ENCODE measurements at places on chromosomes 2 and 18.

DNA sequence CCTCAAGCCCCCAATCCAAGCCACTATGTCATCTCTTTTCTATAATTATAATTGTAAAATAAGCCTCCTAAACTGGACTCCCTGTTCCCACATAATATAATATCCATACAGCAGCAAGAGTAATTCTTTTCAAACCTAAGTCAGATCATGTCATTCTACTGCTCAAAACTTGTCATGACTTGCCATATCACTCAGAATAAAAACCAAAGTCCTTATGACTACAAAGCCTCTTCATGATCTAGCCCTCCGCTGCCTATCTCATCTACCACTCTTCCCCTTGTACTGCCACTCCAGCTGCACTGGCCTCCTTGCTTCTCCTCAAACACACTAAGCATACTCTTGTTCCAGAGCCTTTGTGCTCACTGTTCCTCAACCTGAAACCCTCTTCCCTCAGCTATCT lies 69.9 kb downstream of the MEMO1 start:
- no peak for DNase-seq

GRCh38 chr2:237763812-237764211 lies 34.8 kb upstream of the RBM44 start:
- DNase-seq: no peak

DNA sequence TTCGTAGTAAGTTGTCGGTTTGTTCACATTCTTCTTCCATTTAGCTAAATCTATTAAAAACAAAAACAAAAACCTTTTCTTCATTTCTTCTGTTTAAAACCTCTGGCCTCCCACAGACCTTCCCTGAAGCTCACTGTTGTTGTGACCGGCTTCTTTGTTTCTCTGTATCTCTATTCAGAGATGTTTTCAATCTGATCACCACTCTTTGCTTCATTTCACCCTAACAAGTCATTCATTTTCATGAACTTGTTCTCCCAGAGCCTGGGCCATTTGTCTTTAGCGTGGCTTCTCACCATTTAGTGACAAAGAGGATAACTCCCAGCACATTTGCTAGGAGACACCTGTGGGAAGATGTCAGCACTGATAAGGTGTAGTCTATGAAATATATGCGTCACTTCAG lies 794.2 kb downstream of the ERBB4 start:
- DNase-seq: no peak

- DNase-seq: no peak
These were observed 144.1 kb downstream of the PRPF40A start for GRCh38 chr2:152573168-152573567.

DNA sequence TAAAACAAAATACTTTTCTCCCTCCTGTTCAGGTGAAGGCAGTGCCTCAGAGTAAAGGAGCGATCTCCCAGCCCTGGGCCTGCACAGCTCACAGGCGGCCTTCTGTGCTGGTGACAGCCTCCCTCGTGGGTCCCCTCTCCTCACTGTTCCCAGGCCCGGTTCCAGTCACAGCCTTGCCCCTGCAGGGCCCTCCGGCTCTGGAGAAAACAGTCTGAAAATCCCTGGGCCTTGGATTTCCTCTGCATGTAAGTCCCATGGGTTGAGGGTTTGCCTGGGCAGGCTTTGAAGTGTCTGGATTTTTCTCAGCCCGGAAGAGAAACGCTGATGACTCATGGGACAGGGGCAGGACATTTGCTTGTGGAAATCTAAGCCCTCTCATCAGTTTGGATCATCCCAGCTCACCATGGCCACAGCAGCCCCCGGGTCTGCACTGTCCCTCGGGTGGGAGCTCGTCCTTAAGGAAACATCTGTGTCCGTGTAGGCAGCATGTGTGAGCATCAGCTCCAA lies 186.1 kb upstream of the RAB12 start:
- no peak for DNase-seq

GRCh38 chr2:121476684-121477083 lies 54.0 kb upstream of the RNU4ATAC start:
- DNase-seq: no peak

DNA sequence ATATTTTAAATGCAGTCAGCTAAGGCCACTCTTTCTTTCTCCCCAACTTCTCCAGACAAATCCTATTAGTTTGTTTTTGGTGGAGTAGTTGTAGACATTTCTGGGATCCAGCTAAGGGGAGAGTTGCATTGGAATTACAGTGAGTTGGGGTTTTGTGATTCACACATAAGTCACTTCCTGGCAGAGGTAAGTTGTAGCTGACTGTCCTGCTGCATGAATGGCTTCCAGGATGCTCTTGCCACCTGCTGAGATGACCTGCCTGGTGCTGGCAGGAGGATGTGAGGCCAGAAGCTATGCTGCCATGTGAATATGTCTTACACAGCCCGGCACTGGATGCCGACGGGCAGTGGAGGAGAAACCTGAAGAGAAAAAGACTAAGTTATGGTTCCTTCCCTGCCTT lies 243.7 kb downstream of the TDRD15 start:
- DNase-seq: no peak

DNA sequence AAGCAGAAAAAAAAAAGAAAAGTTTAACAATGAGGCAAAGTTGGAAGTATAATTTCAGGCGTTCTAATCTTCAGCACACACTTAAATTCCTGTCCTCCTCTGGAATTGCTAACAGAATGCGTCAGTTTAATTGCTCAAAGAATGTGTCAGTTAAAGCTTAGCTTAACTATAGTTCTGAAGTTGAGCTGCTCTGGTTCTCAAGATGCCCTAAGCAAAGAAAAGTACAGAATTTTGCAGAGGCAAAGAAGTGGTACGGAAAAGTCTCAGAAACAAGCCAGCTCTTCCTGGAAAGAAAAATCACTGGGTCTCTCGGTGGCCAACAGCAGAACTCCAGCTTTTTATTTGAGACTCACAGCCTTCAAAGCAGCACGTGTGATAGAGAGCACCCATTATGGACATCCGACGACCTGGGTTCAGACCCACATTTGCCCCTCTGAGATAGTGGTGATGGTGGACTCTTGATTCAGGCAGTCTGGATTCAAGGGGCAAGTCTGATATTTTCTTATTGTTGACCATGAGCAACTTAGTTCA lies 22.2 kb upstream of the MYO3B start:
- DNase-seq: no peak

DNA sequence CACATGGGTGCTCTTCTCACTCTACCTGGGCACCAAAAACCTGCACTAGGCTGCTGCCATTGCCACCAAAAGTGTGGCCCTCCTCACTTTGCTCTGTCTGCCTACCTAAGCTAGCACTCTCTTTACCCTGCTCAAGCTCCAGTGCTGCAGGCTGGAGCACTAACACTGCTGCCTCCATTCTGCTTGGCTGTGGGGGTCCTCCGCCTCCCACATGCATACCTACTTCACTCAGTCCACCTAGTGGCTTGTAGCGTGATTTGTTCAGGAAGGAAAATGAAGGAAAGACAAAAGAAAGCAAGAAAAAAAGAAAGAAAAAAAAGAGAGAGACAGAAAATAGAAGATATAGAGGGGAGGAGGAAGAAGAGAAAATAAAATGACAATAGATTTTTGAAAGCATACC lies 1339.4 kb upstream of the CHAC2 start:
- DNase-seq: no peak
